Activated CD4-positive, alpha-beta T cell treated with anti-CD3 and anti-CD28 coated beads, Interleukin-2, amount 50 U/mL, for 4 hours (primary cell): ENCODE measurements at places on chromosomes 7 and 10.

DNA sequence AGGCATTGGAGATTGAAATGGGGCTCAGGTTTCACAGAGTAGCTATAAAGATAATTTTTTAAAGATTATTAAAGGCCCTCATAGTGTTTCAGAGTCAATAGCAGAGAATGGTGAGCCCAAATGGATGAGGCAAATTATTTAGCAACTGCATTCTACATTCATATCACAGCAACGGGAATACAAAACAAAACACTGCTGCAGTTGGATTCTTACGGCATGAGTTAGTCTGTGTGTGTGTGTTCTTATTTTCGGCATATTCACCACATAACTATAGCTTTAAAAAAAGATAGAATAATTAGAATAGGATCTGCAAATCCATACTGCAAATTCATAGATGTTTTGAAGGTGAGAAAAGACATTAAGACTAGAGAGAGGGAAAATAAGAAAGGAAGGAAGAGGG, 66.0 kb downstream of the SUGCT start:
- no peak for DNase-seq

- DNase-seq, result no peak
Measured at GRCh38 chr10:50651808-50652207, 28.1 kb upstream of the SGMS1 start.

GRCh38 chr7:6656413-6656812, 19.3 kb downstream of the ZNF316 start:
- DNase-seq, result no peak

GRCh38 chr7:45039106-45039505, 39.1 kb downstream of the CCM2 start:
- no peak for DNase-seq

GRCh38 chr10:132143162-132143561, 43.6 kb upstream of the DPYSL4 start:
- DNase-seq, result no peak

DNA sequence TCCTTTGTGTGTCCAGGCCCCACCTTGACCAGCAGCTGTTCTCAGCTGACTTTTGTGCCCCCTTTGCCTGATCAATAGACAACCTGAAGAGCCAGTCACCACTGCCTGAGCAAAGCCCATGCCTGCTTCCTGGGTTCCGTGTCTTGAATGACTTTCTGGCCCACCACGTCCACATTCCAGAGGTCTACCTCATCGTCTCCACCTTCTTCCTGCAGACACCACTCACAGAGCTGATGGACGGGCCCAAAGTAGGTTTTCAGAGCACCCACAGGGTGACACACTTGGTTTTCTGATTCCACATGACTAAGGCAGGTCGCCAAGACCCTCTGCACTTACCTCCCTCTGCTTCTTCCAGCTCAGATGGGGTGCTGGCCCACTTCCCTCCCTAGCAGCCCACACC, 126.8 kb downstream of the WDFY4 start:
- DNase-seq, result no peak

- no peak for DNase-seq
Measured at GRCh38 chr7:44655341-44655740, 48.9 kb downstream of the OGDH start.

- peak; percentile 28 for DNase-seq
Measured at GRCh38 chr7:129612112-129613015, 844 bp downstream of the NRF1 start.

GRCh38 chr7:99762680-99763327, 21.2 kb downstream of the CYP3A4 start:
- no peak for DNase-seq

DNA sequence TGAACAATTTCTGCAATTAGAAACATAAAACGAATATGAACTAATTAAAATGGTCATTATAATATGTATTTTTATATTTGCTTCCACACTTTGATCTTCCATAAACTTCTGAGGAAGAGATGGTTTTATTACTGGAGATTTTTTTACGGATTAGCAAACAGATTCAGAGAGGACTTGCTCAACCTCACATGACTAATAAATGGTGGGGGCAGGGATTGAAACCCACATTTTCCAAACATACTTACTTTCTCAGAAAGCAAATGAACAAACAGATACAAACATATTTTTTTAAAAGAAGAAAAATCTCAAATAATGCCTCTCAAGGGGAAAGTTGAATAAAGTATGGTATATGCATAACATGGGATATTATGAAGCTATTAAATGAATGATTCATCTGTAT, 18.3 kb downstream of the ANKMY2 start:
- DNase-seq, result no peak

DNA sequence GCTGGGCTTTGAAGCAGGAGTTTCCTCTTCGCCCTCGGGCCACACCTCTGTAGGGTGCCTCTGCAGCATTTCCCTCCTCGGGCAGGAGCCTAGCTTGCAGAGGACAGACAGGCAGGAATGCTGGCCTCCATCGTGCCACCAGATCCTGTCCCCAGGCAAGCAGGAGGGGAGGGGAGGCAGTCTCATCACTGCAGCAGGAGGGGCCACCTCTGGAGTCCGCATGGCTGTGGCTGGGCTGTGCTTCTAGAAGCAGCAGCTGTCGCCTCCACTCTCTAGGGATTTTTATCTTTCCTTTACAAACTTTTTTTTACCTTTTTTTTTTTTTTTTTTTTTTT, 181.4 kb downstream of the CUX1 start:
- no peak for DNase-seq

- DNase-seq, result no peak
Measured at GRCh38 chr10:44347609-44348400, 37.1 kb downstream of the CXCL12 start.

DNA sequence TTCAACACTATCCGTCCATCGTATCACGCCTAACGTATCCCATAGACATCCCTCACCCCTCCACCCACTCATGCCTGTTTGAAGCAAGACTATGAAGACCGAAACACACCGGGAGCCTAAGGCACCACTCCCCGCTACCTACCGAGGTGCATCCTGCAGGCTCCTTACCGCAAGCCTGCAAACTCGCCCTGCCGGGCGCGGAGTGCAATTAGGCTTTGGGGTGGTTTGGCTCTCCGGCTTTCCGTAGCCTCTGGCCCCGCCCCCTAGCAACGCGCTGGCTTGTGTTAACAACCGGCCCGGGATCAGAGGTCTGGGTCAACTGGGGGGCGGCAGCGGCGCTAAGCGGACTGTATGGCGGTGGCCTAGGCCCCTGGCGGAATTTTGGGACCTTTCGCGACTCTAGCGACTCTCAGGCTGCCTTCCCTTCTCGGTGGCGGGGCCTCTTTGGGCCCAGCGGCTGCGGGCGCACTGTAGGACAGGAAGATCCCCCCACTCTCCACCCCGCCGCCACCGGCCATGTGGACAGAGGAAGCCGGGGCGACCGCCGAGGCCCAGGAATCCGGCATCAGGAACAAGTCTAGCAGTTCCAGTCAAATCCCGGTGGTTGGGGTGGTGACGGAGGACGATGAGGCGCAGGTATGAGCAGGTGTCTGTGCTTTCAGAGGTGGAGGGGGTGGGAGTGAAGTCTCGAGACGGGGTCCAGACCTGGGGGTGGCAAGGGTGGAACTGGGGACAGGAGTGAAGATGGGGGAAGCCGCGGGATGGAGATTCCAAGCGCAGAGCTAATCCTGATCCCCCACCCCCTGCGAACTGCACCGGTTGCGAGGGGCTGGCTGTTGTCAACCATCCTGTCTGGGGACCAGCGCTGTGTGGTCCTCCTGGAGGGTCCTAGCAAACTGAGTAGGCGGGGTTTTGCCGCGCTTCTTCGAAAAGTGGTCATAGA, at the start of gene CFAP69:
Gene CFAP69, plus strand, starts transcription at position 266 of the 943 bp plus-strand sequence. Its CDS starts 251 bp downstream, at position 517.
- peak; percentile 79 for DNase-seq

DNA sequence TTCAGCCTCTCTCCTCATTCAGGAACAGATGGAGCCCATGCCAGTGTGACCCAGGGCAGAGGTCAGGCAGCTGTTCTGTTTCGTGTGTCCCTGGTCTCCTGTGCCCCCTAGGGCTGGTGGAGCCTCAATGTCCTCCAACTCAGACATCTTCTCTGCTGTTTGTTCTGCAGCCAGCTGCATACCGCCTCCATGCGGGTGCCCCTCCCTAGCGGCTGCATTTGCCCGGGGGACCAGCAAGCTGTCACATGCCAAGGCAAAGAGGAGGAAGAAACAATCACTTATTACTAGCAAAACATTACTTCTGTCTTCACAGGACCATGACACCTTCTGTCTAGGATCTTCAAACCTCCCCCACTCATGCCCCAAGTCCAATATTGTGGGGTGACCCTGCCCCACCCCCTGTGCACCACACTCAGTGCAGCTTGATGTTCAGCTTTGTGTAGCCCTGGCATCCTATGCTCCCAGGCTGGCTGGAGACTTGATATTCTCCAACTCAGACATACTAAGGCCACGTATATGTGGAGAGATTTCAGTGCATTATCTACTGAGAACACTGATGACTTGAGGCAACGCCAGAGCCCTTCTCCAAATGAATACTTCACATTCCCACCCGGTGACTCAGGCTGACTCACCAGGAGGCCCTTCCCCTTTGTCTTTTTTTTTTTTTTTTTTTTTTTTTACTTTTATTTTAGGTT, 188.9 kb downstream of the SKIDA1 start:
- no peak for DNase-seq

- DNase-seq, result no peak
Measured at GRCh38 chr7:108063520-108063933, 60.6 kb upstream of the LAMB1 start.

GRCh38 chr7:33261585-33261984, 132.2 kb downstream of the BBS9 start:
- no peak for DNase-seq

DNA sequence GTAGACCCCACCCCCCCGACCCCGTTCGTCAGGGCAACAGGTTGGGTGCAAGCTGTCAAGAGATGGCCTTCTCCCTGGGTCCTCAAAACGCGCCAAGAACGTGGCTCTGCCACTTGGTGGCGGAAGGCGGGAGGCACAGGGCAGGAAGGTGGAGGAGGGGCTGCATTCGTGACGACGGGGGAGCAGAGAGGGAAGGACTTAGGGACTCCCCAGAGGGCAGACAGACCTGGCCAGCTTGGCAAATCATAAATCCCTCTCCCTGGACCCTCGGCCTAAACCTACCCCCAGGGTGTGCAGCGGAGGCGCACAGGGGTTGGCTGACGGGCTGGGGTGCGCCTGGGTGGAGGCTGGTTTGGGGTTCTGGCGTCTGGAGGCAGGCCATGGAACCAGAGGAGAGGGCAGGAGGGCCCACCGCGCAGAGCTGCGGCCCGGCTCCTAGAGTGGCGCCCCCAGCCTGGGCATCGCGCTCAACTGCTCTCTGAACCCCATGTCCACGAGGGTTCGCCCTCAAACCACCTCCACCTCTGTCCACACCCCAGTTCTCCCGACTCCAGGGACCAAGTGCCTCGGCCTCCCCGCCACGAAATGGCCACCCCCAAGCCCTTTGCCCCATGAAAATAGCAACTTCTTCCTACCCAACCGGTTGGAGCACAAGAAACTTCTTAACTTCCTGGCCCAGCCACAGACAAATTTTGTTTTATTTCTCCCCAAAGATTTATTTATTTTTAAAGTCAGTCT, 10.8 kb upstream of the GATA3 start:
- no peak for DNase-seq

GRCh38 chr7:142711746-142712616, 37.3 kb upstream of the PRSS1 start:
- peak; percentile 3 for DNase-seq

DNA sequence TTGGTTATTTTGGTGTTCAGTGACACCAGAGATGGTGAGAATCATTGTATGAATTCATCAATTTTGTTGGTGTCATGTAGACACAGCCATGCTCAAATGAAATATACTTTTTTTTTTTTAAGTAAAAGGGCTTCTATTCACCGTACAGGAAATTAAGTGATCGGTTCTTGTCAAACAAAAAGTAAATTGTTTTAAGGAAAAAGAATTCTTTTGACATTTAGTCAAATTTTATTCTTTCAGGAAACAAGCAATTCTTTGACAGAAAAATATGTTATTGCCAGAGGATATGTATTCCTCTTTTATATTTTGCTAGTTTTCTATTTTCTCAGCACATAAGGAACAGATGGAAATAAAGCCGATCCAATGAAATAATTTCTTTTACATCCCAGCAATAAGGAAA, 551.9 kb downstream of the MAGI2 start:
- DNase-seq, result no peak

DNA sequence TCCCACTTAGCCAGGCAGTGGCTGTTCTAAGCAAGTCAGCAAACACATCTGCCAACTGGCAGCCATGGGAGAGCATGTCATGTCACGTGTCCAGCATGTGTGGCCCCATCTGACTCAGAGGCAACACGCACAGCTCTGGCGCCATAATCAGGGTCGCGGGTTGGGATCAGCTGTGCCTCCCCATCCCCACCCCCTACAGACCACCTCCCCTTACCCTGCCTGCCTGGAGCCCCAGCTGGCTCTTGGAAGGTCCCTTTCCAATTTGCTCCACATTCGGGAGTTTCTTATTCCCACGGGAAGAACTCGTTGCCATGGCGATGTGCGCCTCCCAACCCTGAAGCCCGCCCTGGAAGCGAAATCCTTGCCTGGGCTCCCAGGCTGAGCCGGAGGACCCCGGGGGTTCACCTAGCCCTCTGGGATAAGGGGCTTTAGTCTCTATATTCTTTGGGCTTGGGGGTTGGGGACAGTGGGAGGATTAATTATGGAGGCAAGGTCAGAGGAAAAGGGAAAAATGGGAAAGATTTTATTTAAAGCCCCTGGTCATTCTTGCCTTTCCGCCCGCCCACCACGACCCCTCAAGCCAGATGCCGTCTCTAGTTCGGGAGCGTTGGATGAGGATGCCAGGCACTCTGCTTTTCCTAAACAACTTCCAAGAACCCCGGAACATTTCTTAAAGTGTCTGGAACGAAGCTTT, 283.7 kb downstream of the ZEB1 start:
- no peak for DNase-seq

- DNase-seq, result peak; percentile 35
Measured at GRCh38 chr7:50264908-50265307, 39.6 kb upstream of the IKZF1 start.

DNA sequence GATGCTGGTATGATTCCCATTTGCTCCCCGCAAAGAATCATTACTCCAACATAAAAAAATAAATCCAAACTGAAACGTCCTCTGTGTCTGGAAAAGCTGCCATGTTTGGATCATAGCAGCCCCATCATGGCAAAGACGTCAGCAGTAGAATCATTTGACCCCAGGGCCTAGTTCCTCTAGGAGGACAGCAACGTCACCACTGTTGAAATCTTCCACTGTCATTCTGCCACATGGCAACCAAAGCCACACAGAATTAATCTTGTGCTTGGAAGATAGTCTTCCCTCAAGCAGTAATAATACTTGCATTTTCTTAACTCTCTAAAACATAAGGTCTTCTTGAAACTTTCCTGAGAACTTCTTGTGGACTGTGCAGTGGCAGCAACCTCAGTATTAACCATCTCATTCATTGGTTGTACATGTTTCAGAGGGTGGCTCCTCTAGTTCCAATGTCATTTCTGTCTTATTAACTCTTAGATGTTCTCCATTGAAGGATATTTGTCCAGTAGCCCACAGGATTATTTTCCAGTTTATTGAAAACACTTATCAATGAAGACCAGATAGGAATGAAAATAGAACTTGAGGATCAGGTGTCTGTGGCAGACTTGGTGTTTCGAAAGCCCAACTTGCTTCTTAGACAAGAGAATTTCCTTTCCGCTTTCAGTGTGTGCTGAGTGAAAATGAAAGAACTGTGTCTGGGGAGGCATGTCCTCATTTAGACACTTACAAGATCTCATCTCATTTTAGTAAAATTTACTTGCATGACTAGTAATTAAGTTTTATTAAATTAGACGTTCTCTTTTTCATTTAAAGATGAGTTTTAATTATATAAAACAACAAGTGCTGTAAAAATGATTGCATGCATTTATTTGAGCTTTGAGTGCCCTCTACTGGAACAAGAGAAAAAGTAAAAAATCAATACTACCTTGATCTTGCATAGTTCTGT, 28.9 kb upstream of the INHBA start:
- DNase-seq, result no peak
